ENCODE measurements at places on chromosomes 13 and 19.

DNA sequence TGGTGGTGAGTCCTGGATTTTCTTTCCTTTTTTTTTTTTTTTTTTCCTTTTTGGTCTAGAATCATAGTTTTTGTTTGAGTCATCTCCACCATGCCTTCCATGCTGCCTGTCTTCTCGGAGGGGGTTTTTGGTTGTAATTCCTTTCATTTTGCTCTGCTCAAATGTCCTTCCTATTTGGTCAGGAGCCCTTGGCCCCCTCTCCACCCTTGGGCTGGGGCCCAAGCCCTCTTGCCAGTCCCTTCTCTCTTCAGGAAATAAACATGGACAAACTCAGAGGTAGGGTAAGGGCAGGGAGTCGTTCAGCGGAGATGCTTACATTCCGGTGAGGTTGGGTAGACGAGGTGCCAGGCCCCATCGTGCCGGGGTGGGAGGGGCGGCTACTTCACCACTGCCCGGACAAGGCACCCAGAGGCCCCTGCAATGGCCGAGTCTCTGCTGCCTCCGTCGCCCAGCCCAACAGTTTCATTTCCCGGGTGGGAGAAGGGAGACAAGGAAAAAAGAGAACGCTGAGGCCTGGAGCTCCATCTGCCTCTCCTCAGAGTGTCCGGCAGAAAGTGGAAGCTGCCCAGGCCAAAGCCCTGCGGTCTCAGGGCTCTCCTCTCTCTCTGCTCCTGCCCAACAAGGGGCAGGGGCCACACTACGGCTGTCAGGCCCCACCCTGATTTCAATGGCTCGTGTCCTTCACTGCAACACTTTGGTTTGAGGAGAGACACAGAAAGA lies 12.7 kb downstream of the ZNF574 start:
- DNase-seq, result no peak

DNA sequence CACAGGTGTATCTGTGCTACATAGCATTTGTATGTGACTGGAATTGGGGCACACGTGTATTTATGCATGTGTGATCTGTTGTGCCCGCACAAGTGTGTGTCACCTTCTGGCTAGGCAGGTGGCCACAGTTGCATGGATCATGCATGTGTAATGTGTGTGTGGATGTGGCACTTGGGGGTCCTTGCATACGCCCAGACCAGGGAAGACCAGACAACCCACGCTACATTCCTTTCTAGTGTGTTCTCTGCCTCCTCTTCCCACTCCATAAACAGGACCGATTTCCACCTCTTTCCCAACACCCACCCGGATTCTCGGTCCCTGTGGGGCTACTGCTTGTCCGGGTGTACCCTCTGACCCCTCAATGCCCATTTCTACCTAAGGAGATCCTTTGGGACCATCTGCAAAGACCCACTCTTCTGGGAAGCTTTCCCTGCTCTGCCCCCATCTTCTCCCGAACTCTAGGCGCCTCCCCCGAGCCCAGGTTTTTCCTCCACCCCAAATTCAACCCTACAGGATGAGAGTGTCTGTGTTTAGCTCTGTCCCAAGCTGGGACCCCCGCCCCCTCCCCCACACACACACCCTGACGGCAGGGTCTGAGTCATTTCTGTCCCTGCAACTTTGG lies 12.3 kb downstream of the STAP2 start:
- DNase-seq, result no peak

- peak; percentile 61 for DNase-seq
Measured at GRCh38 chr19:45340232-45340898, at the start of gene KLC3. TSS of gene KLC3 (plus strand) at chr19:45340750. CDS start at chr19:45345542, 4,792 bp downstream.

- peak; percentile 24 for DNase-seq
Measured at GRCh38 chr19:14135985-14136508, 342 bp downstream of the ASF1B start.

- DNase-seq, result no peak
Measured at GRCh38 chr13:25291691-25292090, 4.4 kb upstream of the MTMR6 start.

GRCh38 chr13:113828282-113828825 lies 35.5 kb downstream of the GAS6 start:
- no peak for DNase-seq

GRCh38 chr19:5083547-5083965 lies 114.6 kb downstream of the KDM4B start:
- DNase-seq, result no peak

DNA sequence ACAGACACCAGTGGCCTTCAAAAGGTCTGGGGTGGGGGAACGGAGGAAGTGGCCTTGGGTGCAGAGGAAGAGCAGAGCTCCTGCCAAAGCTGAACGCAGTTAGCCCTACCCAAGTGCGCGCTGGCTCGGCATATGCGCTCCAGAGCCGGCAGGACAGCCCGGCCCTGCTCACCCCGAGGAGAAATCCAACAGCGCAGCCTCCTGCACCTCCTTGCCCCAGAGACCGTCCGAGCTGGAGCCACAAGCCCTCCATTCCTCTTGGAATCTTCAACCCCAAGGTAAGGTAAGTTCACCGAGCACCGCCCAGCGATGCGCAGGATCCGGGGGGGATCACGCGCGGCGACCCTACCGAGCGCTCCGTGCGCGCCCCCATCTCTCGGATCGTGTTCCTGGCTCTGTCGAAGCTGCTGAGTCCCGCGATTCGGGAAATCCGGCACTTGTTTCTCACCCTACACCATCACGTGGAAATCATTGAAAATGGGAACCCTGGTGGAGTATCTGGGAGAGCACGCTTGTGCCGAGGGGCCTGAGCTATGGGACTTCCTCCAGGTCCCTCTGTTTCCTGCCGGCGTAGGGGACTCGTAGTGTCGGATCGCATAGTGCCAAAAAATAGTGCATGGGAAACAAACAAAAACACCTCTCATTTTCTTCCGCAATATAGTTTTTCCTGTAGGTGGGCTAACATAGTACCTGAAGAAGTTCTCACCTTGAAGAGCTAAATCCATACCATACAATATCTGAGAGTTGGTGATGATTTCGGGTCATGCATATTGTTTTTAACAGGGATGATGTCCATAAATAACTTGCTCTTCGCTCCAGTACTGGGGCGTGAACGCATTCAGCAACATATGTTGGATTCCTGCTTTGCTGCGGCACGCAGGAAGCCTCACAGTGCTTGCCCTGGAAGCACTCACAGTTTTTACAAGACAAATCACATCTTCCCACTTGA lies 9.3 kb downstream of the PDX1 start:
- no peak for DNase-seq

GRCh38 chr13:73220966-73221720 lies 162.3 kb downstream of the KLF5 start:
- peak; percentile 39 for DNase-seq

GRCh38 chr19:1354970-1355567 lies 28.6 kb upstream of the NDUFS7 start:
- DNase-seq, result no peak

DNA sequence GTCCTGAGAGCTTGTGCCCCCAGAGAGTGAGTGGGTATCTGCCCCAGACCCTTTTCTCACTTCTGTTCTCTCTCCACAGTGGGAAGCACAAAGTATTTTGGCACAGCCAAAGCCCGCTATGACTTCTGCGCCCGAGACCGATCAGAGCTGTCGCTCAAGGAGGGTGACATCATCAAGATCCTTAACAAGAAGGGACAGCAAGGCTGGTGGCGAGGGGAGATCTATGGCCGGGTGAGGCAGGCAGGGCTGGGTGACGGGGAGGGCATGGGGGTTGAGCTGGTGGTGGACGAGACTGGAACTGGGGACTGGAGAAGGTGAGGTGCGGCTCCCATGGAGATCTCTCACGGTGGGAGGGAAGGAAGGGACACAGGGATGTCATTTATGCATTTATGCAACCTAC lies 33.5 kb upstream of the ADGRE1 start:
- DNase-seq, result no peak

GRCh38 chr13:40336228-40337221 lies 329.9 kb downstream of the FOXO1 start:
- no peak for DNase-seq

GRCh38 chr19:14366529-14366928 lies 14.7 kb upstream of the ADGRE5 start:
- DNase-seq, result peak; percentile 95

GRCh38 chr13:33069365-33069764 lies 53.1 kb downstream of the KL start:
- no peak for DNase-seq

DNA sequence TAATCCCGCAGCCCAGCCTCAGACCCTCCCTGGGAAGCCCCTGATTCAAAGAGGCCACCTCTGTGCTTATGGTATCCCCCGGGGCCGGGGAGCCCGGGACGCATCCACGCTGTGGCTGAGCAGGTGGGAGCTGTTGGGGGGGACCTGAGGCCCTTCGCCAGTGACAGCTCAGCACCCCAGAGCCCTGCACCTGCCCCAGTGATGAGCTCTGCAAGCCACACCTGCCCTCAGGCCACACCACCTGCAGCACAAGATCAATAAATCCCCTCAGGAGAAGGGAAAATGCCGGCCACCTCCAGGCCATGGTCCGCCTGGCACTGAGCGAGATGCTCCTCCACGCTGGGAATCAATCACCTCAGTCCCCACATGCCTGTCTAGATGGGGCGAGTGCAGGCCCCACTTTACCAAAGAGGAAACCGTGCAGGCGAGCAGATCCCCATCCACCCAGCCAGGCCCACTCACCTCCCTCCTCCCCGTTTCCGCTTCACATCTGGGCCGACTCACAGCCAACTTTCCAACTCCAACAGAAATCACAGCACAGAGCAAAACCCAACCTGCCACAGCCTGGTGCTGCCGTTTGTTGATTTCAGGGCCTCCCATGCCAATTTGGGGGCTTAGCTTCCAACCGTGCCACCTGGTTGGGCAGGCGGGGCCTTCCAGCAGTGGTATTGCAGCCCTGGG lies 12.8 kb downstream of the MOB3A start:
- peak; percentile 64 for DNase-seq

DNA sequence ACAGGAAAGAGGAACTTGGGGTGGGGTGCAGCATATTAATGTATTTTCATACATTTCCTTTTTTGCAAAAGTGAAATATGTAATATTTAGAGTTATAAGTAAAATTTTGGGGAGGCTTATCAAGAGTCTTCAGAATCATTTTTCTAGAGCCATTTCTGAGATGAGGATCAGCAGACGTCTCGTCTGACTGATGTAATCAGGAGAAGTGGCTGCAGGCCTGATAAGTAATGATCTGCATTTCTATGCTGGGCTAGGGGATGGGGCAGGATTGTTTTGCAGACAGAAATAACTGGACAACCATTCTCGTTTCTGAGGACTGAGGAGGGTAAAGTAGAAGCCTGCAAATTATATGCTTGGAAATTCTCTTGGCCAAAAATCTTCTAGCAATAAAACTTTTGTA lies 89.2 kb upstream of the ARGLU1 start:
- DNase-seq, result no peak

DNA sequence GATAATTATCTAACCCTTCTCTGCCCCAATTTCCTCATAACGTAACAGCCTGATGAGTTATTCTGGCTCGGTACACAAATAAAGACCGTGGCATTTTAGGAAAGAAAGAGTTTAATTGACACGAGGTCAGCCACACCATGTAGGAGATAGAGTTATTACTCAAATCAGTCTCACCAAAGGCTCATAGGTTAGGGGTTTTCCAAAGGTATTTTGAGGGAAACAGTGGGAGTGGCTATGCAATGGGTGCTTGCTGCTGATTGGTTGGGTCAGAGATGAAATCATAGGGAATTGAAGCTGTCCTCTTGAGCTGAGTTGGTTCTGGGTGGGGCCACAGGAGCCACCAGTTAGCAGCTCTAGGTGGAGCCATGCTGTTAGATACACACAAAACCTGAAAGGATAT lies 137.5 kb downstream of the FREM2 start:
- DNase-seq, result no peak

DNA sequence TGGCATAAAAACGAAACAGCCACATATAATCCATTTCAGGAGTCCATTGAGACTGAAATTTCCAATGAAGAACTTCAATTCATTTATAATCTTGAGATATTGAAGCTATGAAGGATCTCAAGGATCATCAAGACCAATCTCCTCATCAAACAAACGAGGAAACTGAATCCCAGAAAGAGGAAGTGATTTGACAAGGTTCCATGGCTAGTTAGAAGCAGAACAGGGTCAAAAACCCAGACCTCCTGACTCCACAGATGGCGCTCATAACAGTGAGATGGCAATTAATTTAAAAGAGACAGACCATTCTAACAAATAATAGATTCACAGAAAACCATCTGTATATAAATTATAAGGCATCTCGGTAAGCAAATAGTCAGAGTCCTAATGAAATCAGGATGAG lies 229.7 kb downstream of the KCTD12 start:
- no peak for DNase-seq

GRCh38 chr19:45789035-45789786 lies 3.4 kb downstream of the DMWD start:
- DNase-seq, result no peak

GRCh38 chr13:43694146-43694664 lies 92.6 kb downstream of the ENOX1 start:
- DNase-seq, result no peak

DNA sequence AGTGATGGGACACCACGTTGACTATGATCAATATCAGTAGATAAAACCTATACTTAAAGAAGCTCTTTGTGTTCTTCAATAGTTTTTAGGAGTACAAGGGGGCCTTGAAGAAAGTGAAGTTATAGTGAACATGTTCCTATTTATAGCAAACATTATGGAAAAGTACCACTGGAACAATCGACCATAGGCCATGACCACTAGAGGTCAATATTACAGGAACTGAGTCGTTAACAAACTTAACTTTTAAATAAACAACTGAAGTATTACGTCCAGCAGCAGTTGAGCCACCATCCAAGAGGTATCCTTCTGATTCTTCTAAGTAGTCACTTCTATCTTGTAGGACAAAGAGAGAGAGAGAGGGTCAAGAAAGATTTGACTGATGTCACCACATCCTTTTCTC lies 391.0 kb upstream of the SLITRK5 start:
- no peak for DNase-seq

DNA sequence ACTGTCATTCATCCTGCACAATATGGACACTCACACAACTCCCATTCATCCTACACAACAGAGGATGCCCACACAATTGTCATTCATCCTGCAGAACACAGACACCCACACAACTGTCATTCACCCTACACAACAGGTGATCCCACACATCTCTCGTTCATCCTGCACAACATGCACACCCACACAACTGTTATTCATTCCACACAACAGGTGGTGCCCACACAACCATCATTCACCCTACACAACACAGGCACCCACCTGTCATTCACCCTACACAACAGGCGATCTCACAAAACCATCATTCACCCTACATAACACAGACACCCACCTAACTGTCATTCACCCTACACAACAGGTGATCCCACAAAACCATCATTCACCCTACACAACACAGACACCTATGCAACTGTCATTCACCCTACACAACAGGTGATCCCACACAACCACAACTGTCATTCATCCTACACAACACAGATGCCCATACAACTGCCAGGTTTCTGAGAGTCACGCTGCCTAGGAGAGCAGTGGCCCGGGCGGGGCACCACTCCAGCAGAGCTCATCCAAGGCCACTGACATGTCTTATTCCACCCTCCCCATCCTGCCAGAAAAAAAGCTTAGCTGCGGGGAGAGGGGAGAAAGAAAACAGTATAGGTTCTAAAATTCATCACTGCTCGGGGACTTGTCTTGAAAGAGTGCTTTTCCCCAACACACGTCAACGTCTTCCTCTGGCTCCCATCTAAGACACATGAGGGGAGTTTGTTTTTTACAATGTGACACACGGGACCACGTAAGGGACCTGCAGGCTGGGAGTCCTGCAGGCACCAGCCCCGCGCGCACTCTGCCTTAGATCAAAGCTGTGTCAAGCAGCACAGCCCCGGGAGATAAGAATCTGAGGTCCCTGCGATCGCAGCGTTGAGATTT lies 44.0 kb downstream of the KLF2 start:
- no peak for DNase-seq
